Tibial nerve (tissue), 4 donors: ENCODE measurements at places on chromosomes 13 and 19. TPM values are rescaled to one million over a fixed set of nuclear protein-coding genes. Genes with fewer than 3 reads are reported as not detected.

GRCh38 chr19:14479309-14479974 lies 4.3 kb upstream of the PTGER1 start:
- DNase-seq, result no peak

- DNase-seq, result no peak
These were observed 332.2 kb downstream of the MYO16 start for GRCh38 chr13:108961542-108962125.

DNA sequence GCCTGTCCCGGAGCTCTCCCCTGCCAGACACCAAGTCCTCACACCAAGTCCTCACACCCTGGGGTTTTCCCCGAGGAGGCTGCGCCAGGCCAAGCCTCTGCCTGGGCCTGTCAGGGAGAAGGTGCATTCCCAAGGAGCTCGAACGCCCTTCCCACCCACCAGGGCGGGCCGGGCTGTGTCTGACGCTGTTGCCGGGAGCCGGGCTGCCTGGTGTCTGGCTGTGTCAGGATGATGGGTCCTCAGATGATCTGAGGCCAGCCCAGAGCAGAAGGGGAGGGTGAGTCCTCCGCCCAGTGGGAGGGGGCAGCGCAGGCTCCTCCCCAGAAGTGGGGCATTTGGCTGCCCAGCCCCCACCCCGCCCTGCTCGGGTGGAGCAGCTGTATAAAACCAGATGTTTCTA lies 2.3 kb upstream of the HAS1 start:
- no peak for DNase-seq

Gene FFAR2
- total RNA-seq, result 0.22 TPM

- no peak for DNase-seq
These were observed 117.8 kb upstream of the IRS2 start for GRCh38 chr13:109904218-109904617.

Gene FLT3LG
- total RNA-seq, result 3.9 TPM

- no peak for DNase-seq
These were observed 17.5 kb downstream of the ZNF574 start for GRCh38 chr19:42093505-42093904.

DNA sequence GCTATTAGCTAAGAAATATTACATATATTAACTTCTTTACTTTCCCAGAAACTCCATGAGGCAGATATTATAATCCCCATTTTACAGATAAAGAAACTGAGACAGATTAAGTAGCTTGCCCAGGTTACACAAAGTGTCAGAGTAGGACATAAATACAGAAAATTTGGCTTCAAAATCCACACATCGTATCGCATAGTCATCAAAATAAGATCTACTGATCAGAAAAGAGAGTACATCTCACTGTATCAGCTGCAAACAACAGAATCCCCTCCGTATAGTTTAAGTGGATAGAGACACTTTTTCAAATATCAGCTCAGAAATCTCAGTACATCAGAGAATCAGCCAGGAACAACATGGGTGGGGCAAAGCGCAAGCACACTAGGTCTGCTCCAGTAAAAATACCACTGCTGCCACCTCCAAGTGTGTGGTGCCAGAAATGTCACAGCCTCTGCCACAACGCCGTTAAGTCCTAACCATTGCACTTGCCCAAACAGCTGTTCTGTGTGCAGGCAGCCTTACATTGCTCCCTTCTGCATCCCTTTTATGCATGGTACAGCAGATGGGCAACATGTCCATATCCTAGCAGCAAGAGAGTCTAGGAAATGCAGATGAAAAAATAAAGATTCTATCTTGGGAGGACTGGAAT lies 204.8 kb downstream of the KLF12 start:
- no peak for DNase-seq

GRCh38 chr19:47595944-47596343 lies 13.0 kb upstream of the BICRA start:
- no peak for DNase-seq

DNA sequence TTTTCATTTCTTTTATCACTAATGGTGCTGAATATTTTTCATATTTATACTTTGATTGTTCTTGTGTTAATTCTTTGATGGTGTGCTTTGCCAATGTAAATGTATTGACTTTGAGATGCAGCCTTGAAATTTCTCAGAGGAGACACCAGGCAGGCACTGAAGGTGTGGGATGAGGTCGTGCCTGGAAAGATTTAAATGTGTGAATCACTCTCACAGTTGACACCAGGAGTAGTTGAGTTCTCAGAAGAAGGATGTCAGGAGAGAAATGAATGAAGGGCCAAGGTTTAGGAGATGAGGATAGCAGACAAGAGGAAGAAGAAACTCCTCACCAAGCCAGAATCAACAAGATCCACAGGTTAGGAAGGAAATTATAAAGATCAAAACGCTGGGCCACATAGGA lies 10.1 kb upstream of the KL start:
- DNase-seq, result no peak

GRCh38 chr19:655691-656090 lies 7.3 kb downstream of the RNF126 start:
- DNase-seq, result no peak

GRCh38 chr13:34933349-34933748 lies 8.7 kb upstream of the NBEA start:
- no peak for DNase-seq

- peak; percentile 71 for DNase-seq
These were observed 2.0 kb downstream of the FBL start for GRCh38 chr19:39843919-39844793.

DNA sequence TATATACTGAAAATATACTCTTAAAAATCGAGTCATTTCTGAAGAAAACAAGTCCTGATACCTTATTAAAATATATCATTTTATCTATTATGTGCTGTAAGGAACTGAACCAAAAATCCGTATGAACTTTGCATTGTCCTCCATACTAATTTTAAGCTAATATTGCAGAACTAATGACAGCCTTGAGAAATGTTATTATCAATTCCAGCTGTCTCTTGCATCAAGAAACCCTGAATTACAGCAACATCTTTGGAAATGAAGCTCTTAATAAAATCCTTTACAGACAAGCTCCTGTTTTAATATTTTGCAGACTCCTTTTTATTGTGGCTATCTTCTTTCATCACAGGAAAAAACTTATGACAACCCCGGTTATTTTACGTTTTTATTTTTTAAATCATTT lies 1335.3 kb downstream of the EFNB2 start:
- DNase-seq, result no peak

GRCh38 chr19:54727562-54727961 lies 3.3 kb downstream of the KIR3DL3 start:
- no peak for DNase-seq

DNA sequence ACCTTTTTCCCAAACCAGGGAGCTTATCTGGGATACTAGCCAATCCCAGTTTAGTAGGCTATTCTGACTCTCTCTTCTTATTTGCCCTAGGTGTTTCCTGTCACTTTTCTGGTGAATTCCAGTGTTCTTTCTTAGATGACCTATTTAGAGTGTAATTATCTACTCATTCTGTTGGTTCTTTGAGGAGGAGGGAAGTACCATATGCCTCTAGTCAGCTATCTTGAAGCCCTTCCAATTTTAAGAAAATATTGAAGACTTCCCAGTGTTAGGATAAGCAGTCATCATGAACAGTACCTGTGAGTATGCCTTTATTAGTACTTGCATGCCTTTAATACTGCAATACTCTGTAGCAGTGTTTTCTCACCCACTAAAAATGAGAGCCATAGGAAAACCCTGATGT lies 724.3 kb upstream of the SLITRK1 start:
- no peak for DNase-seq

GRCh38 chr13:38166116-38166515 lies 183.5 kb upstream of the UFM1 start:
- DNase-seq, result no peak

Gene POP4
- total RNA-seq, result 53.1 TPM

- DNase-seq, result no peak
These were observed 33.0 kb downstream of the ACTL9 start for GRCh38 chr19:8665468-8666213.

DNA sequence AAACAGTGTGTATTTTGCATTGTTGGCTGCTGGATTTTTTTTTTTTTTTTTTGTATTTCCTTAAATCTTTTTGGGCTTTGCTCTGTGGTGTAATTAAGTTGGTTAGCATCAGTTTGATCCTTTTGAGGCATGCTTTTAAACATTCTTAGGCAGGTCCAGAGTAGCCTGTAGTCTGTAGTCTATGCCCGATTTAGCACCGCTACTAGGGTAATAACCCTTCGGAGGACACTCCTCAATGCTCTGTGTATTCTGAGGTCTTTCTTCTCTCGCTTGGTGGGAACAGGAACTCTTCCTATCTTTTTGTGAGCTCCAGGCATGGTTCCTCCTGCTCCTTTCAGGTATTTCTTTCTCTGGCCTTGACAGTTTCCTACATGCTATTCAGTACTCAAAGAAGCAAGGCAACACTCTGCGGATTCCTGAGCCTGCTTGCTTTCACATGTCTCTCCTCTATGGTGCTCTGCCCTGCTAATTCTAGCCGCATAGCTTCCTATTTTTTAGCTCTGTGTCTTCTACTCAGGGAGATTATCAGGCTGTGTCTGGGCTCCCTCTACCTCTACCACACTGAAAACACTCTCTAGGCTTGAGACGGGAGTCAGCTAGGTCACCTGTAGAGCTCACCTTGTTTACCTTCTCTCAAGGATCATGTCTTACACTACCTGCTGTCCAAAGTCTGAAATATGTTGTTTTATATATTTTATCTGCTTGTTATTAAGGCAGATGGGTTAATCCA lies 195.1 kb downstream of the NDFIP2 start:
- DNase-seq, result no peak

Gene KIR2DL3
- not detected for total RNA-seq

Gene ZNF773
- 21.8 TPM for total RNA-seq

Gene APOE
- 142 TPM for total RNA-seq

DNA sequence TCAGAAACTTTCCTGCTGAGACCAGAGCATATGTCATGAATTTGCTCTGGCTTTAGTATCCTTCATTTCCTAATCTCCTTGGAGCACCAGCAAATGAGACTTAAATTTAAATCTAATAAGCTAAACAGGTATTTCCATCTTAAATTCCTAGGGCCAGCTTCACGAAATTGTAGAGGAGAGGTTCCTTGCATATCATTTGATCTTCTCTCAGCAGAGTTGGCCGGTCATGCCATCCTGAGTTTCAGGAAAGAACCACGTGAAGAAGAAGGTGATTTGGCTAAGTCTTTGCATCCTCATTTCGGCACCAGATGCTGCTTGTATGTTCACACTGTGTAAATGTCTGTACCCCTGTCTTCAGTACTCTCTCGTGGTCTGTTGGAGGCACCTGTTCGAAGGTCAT lies 370.4 kb upstream of the NBEA start:
- DNase-seq, result no peak

- no peak for DNase-seq
These were observed 119.1 kb downstream of the IER2 start for GRCh38 chr19:13269348-13269747.

- no peak for DNase-seq
These were observed 573.8 kb upstream of the MIR17HG start for GRCh38 chr13:90773681-90774080.

Gene SPRED3
- 0.21 TPM for total RNA-seq

DNA sequence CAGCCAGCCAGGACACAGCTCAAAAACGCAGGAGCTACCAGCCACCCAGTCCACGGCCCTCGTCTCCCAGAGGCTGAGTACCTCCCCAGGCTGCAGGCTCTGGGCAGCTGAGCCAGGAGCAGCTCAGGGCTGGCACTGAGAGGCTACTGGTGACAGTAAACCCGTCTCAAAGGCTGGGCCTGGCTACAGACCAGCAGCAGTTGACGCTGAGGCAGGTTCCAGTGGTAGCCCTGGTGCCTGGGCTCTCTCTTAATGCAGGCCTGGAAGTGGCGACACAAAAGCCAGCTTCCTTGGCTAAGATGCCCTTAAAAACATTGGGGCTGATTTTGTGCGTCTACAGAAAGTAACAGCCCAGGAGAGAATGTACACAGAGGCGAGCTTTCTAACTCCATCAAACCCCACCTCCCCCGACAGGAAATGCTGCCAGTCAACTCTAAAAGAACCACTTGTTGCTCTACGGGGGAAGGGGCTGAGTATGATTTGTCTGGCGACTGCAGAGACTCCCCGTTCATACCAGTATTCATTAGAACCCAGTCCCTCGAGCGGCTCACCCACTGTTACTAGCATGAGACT lies 126.3 kb downstream of the STK24 start:
- DNase-seq, result no peak
